Omental fat pad (tissue), 4 donors: ENCODE measurements at places on chromosomes 4 and X.

GRCh38 chr4:13626492-13627177 is 890 bp downstream of the BOD1L1 start:
- DNase-seq: no peak

DNA sequence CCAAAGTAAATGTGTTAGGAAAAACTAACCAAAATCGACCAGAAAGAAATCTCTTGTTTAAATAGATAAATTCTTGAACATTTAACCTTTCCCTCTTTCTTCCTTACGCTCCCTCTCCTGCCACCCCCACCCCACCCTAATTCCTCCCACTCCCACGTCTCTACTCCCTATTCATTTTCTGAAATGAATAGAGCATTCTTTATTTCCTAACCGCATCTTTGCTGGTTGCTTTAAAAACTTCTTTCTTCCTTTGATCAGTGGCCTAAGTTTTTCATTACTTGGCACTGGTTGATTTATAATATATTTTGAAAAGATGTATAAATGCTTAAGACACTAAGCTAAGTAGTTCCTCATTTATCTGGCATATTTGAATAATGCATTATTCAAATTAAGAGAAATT is 33.9 kb downstream of the BMPR1B start:
- no peak for DNase-seq

DNA sequence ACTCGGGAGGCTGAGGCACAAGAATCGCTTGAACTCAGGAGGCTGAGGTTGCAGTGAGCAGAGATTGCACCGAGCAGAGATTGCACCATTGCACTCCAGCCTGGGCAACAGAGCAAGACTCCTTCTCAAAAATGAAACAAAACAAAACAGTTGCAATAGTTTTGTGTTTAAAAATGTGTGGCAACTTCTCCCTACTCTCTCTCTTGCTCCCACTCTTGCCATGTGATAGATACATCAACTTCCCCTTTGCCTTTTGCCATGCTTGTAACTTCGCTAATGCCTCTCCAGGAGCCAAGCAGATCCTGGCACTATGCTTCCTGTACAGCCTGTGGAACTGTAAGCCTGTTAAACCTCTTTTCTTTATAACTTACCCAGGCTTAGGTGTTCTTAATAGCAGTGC is 52.5 kb upstream of the INTU start:
- DNase-seq: no peak

- DNase-seq: no peak
Measured at GRCh38 chr4:38491854-38492478, 172.0 kb upstream of the KLF3 start.
